ENCODE measurements at places on chromosomes 6 and 20.

DNA sequence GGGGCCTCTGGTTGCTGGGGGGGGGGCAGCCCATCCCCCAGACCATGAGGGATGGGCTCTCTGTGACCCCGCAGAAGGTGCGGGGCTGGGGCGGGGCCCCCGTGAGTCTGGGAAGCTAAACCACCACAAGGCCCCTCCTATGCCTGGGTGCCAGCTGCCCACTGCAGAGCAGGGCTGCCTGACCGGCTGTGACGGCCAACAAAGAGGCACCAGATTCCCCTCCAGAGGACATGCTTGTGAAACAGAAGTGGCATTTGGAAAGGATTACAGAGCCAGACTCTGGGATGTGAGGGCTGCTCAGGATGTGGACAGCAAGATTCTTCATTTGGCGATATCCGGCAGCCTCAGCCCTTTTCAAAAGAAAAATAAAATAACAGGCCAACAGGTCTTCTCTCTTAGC is 16.5 kb upstream of the NTSR1 start:
- no peak for DNase-seq

GRCh38 chr6:100620085-100620840 is 155.5 kb upstream of the SIM1 start:
- no peak for DNase-seq

- peak; percentile 25 for DNase-seq
Measured at GRCh38 chr6:75204217-75204958, 1.5 kb downstream of the COL12A1 start.

DNA sequence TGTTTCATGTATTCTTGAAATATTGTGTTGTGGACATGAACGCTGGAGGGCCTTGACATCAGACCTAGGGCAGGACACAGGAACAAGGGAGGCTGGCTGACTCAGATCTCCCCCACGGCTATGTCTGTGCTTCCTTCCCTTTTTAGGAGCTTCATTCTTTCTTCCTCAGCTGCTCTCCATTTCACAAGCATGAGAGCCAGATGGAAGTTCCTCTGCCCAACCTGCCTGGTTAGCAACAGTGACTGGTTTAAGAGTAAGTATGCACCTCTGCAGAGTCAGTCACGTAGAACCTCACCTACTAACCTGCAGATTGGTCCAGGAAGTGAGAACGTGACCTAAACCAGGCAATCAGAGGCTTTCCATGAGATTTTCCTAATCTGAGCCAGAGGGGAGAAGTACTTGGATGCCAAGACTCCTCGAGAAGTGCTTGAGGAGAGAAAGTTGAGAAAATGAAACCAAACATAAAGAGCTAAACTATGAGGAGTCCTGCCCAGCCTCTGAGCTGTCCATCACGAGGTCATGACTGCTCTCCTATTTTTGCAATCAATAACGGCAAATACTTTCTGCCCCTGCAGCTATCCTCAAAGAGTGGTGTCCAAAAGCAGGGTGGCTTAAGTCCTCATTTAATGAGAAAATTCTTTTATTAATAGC is 465.2 kb upstream of the CITED2 start:
- no peak for DNase-seq

- no peak for DNase-seq
Measured at GRCh38 chr6:52108128-52108527, 20.7 kb upstream of the PKHD1 start.

GRCh38 chr6:106749609-106750008 is 120.2 kb downstream of the QRSL1 start:
- DNase-seq: no peak

DNA sequence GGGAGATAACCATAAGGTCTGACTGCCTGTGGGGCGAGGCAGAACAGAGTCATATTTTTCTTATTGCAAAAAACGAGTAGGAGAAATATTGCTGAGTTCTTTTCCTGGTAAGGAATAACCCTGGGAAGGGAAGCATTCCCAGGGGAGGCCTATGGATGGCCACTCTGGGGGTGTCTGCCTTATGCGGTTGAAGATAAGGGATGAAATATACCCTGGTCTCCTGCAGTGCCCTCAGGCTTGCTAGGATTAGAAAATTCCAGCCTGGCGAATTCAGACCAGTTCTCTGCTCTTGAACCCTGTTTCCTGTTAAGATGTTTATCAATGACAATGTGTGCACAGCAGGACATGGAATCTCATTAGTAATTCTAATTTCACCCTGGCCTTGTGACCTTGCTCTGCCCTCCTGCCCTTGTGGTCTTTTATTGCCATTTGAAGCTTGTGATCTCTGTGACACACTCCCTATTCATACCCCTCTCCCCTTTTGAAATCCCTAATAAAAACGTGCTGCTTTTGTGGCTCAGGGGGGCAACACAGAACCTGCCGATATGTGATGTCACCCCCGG is 491.1 kb upstream of the EYS start:
- no peak for DNase-seq

DNA sequence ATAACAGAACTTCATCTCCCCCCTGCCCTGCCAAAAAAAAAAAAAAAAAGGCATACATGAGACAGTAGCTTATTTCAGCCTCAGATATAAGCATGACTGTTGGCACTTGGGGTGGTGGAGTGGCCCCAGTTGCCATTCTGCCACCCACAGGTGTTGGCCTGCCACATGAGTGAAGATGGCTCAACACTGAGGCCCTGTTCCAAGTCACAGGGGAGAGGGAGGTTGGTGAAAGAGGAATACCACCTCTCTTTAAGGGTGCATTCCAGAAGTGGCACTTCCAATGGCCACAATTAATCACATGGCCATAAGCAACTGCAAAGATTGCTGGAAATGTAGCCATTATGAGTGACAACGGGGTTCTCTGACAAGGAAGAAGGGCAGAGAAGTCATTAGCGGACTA is 61.9 kb upstream of the JARID2 start:
- no peak for DNase-seq

DNA sequence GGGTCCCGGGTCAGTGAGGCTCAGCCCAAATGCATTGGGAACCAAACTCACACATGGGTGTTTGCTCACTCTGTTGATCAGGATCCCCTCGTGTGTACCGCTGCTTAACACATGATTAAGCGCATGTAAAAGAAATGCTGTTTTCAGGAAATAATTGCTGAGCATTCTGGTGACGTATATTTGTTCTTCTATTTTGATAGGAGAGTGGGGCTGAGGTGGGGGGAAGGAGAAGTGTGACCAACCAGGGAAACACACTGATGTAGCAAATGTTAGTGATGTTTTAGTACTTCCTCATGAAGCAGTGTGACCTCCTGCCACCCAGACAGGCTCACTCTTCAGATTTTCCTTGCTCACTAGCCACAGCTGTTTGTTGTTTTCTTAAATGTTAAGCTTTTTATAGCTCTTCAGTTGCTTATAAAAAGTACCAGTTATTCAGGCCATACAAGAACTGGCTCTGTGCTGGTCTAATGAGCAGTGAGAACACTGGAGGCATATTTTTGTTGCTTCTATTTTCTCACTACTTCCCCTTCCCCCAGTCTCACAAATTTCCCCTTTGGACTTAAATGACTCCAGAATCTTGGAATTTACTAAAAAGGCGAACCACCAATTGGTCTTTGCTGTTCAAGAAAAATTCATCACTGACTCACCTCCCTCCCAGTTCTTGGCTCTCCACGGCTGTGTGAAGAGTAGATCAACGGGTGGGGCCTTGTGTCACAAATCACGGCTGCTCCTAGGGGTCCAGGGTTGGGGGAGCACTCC is 79.2 kb upstream of the BACH2 start:
- no peak for DNase-seq

GRCh38 chr6:69791065-69791471 is 5.7 kb downstream of the LMBRD1 start:
- no peak for DNase-seq

- DNase-seq: no peak
Measured at GRCh38 chr6:75530696-75531095, 37.1 kb upstream of the FILIP1 start.

- DNase-seq: no peak
Measured at GRCh38 chr6:151842816-151843215, 35.3 kb downstream of the ESR1 start.

- DNase-seq: no peak
Measured at GRCh38 chr6:126541806-126542491, 202.0 kb downstream of the CENPW start.

DNA sequence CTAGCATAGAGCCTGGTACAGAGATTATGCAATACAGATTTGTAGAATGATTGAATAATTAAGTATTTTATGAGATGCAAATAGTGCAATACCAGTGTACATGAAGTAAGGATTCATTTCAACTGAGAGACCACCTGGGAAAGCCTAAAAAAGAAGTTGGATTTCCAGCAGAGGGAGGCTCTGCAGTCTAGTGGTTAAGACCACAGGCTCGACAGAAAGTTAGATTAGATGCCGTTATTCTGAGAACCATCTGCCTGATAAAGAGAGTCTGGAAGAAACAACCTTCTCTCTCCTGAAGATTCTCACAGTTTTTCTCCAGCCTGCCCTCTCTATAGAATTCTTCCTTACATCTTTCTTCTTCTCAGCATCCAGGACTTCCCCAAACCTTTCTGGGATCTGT is 13.6 kb upstream of the TNFRSF21 start:
- no peak for DNase-seq

GRCh38 chr6:56547687-56548086 is 95.0 kb downstream of the DST start:
- DNase-seq: no peak

DNA sequence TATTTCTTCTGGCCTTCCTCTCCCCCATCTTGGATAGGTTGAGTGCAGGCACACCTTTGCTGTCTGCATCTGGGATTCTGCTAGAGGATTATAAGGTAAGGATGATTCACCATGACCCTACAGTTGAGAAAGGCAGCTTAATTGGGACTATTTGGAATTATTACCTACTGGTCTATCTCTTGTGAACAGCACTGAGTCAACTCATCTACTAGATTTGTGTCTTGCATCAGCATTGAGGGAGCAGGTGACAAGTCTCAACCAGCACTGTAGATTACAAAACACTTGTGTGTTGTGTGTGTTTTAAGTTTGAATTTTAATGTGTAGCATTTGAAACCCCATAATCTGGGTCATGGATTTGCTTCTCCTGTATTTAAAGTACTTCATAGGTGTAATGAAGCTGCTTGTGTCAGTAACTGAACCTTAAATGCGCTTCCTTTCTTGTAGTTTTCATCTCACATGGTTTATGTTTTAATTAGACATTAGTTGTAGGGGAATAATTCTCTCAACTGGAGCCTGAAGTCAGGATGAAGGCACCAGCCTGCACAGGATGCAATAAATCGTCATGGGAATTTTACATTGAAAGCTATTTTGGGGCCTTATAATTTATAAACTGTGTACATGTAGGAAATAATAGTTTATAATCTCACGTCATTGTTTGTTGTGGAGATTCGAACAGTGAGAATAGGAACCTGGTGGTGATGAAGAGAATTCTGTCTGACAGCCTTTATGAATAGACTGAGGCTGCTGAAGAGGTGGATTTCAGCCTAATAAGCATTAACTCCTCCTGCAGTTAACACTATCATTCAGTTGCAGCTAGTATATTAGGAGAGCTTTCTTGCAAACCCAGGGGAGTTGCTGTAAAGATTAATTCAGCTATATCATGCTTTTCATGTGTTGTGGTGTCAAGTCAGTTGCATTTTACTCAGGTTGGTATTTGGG is 125.1 kb downstream of the JARID2 start:
- no peak for DNase-seq

DNA sequence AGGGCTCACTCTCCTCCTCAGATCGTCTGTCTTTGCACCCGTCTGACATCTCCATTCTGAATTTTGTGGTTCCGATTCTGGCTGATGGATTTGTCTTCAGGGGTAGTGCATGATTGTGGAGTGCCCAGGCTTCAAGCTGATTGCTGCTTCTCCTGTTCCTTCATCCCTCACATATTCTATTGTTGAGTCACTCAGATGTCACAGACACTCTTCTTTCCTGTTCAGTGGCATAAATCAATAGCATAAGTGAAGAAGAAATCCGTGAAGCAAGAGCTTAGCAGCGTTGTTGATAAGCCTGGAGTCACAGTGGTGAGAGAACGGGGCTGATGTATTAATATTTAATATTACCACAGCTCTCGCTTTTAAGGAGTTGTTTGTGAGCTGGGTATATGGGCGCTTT is 152.5 kb downstream of the MTHFD1L start:
- DNase-seq: no peak

DNA sequence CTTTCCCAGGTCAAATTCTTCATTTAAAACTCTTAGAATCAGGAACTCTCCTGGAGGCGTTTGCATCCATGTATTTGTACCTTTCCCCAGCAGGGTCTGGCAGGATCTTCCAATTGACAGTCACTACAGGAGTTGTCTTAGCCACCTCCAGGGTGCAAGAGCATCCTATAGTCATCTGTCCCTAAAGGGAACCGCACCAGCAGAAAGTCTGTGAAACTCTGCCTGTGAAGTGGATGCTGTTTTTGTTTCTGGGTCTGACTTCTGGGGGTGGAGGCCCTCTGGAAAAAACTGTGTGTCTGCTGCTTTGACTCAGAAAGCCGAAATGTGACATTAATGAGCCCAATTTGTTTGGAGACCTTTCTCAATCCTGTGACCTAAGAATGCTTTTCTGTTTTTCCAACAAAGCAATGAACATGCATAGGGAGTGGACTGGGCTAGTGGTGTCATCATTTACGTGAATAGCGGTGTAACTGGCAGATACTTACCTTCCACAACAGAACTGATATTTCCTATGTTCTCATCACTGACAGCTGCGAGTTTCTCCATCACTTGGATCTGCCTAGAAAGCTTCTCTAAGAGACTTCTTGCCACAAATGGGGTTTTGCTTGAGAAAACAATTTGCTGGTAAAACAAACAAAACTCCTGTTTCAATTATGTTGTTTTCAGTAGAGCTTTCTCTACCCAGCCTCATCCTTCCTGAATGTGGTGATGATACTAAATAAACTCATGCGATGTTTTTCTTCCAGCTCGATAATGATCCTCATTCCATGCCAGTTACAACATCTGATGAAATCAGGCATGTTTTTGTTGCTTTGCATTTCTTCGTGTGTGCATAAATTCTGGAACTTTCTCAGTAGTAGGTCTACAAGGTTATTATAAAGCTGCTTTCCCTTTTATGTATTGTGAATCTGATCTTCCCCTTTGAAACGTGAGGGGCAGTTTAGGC is 33.3 kb upstream of the ARMH2 start:
- no peak for DNase-seq

- DNase-seq: no peak
Measured at GRCh38 chr20:22836877-22837276, 198.2 kb upstream of the SSTR4 start.

DNA sequence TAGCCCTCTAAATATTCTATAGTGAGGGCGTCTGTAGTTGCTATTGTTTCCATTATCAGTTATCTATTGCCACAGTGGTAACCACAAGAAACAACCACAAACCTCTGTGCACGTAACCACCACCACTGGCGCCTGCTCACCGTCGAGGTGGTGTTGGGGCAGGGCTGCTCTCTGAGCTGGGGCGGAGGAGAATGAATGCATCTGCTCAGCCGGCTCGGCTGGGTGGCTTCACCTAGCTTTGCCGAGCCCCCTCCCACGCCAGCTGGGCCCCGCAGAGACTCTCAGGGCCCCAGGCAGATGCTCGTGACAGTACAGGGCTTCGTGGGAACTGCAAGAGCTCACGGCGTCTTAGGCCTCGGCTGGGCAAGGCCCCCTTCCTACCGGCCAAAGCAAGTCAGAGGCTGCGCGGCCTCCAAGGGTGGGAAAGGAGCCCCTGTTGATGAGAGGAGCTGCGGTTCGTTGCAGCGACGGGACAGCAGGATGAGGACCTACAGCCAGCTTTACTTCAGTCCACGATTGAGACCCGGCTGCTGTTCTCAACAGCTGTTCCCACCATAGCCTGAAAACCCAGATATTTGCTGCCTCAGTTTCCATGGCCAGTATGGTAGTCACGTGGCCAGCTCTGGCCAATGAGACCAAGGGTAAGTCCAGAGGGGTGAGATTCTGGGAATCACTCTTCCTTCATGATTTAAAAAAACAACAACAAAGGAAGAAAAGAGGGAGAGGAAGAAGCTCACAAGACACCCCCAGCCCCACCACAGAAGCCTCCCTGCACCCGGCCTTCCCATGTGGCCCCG is 120.2 kb upstream of the AFDN start:
- peak; percentile 58 for DNase-seq

Data from activated T-cell treated with anti-CD3 and anti-CD28 coated beads, Interleukin-2, amount 50 U/mL, for 1 hour (primary cell).